ENCODE measurements at places on chromosomes 7 and 10. TPM values are rescaled to one million over a fixed set of nuclear protein-coding genes. Genes with fewer than 3 reads are reported as not detected.
A peak's percentile ranks its signal among the peaks of the same experiment; 100 is the strongest.

GRCh38 chr10:124380256-124380995 lies 38.3 kb downstream of the OAT start:
- no peaks in the 10 kb centered on the region for H3K27me3 ChIP-seq
- H3K4me1 ChIP-seq, result peaks cover 18% of the 10 kb centered on the region
- no peak overlapping the region for H3K27ac ChIP-seq
- H3K4me3 ChIP-seq, result no peak overlapping the region

GRCh38 chr7:118184565-118184940 lies 589 bp downstream of the LSM8 start:
- peak overlapping the region; percentile 69 for H3K27ac ChIP-seq
- H3K27me3 ChIP-seq, result no peaks in the 10 kb centered on the region
- H3K36me3 ChIP-seq, result peaks cover 17% of the 10 kb centered on the region
- peaks cover 15% of the 10 kb centered on the region for H3K4me1 ChIP-seq
- peak overlapping the region; percentile 70 for H3K4me3 ChIP-seq

GRCh38 chr10:131213741-131214505 lies 97.6 kb downstream of the TCERG1L start:
- H3K4me1 ChIP-seq, result no peaks in the 10 kb centered on the region
- no peaks in the 10 kb centered on the region for H3K27me3 ChIP-seq
- H3K36me3 ChIP-seq, result no peaks in the 10 kb centered on the region
- DNase-seq, result no peak
- no peak overlapping the region for H3K27ac ChIP-seq

- DNase-seq, result no peak
- H3K36me3 ChIP-seq, result no peaks in the 10 kb centered on the region
- H3K27me3 ChIP-seq, result no peaks in the 10 kb centered on the region
- H3K27ac ChIP-seq, result peak overlapping the region; percentile 78
- peaks cover 27% of the 10 kb centered on the region for H3K4me1 ChIP-seq
- H3K4me3 ChIP-seq, result peak overlapping the region; percentile 49
Measured at GRCh38 chr10:32962521-32962920, 4.5 kb upstream of the ITGB1 start.

DNA sequence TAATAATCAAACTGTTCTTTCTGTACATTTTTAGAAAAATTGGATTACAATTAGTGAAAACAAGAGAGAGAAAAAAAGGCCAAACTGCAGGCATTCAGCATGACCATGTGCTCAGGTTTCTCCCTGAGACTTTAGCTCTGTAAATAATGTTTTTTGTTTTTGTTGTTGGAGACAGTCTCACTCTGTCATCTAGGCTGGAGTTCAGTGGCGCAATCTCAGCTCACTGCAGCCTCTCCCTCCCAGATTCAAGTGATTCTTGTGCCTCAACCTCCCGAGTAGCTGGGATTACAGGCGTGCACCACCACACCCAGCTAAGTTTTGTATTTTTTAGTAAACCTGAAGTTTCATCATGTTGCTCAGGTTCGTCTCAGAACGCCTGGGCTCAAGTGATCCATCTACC lies 23.0 kb downstream of the BZW2 start:
- peak overlapping the region; percentile 56 for H3K27ac ChIP-seq
- peaks cover 20% of the 10 kb centered on the region for H3K36me3 ChIP-seq
- no peaks in the 10 kb centered on the region for H3K27me3 ChIP-seq
- no peak overlapping the region for H3K4me3 ChIP-seq

- H3K4me3 ChIP-seq, result no peak overlapping the region
- no peaks in the 10 kb centered on the region for H3K36me3 ChIP-seq
- H3K4me1 ChIP-seq, result peaks cover 34% of the 10 kb centered on the region
- DNase-seq, result no peak
Measured at GRCh38 chr10:79438021-79438698, 7.3 kb downstream of the ZCCHC24 start.

DNA sequence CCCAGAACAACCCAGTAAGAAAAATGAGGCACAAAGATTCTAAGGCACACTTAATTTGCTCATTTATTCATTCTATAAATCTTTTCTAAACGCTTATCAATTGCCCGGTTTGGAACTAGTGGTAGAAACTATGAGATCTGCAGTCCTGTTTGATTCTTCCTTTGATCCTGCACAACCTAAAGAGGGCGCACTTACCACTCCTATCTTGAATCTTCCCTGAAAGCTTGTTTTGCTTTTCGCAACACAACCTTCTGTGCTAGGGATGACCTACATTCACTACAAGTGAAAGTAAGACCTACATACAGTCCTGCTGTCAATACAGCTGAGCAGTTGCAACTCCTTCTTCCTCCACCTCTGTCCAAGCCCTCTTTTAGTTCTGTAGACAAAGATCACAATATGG lies 12.6 kb upstream of the ARL4A start:
- H3K36me3 ChIP-seq, result no peaks in the 10 kb centered on the region
- H3K27me3 ChIP-seq, result no peaks in the 10 kb centered on the region
- H3K4me1 ChIP-seq, result peaks cover 5% of the 10 kb centered on the region

DNA sequence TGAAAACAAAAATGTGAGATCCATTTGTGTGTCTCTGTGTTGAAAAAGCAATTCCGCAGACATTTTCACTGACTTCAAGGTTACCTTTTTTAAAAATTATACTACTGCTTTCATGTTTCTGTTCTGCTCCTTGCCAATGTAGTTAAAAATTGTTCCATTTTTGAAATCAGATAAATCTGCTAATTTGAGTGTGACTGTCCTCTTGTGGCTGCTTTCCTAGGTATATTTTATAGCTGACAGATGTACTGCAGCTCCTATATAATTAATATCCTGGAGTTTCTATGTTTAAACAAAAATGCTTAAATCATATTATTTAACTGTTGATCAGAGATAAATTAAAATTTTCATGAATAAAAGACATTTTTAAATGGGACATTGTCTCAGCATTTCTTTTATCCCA lies 177.6 kb upstream of the LRRTM3 start:
- no peaks in the 10 kb centered on the region for H3K36me3 ChIP-seq
- H3K4me1 ChIP-seq, result 0 out of 2 replicates have a peak, but pooled peaks cover 2% of the 10 kb centered on the region
- H3K27me3 ChIP-seq, result no peaks in the 10 kb centered on the region
- H3K27ac ChIP-seq, result no peak overlapping the region
- no peak overlapping the region for H3K4me3 ChIP-seq
- DNase-seq, result no peak

DNA sequence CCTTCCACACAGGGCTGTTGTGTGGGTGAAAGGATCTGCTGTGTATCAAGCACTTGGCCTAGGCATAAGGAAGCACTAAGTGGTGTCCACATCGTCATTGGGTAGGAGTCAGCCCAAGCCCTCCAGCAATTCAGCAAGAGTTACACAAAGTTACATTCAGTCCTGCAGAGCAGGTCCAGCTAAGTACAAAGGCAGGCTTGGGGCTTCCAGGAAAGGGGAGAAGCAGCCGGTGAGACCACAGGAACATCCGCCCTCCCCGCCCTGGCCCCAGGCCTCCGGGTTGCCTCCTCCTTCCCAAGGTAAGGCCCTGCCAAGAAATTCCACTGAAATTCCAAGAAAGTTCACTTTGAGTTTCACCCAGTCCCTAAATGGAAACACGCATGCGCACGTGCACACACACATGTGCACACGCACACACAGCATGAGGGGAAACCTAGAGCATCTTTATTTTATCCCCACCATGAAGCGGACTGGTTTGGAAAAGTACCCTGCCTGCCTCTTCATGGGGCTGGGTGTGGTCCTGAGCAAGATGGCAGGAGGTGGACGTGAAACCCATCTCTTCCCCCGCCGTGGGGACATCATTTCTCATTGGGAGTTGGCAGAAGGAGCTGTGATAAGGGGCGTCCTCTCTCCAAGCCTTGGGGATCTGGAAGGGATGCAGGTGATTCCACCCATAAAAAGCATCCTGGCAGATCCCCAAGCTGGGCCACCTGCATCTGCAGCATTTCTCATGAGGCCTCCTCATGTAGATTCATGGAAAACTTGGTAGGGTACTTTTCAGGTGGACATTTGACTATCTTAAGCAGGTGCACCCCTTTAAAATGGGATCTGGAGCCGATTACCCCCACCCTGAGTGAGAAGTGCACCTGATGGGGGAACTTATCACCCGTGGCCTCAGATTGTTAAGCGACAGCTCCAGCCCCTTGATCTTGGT lies 69.1 kb upstream of the NANOS1 start:
- no peak overlapping the region for H3K27ac ChIP-seq
- no peak overlapping the region for H3K4me3 ChIP-seq
- DNase-seq, result no peak

DNA sequence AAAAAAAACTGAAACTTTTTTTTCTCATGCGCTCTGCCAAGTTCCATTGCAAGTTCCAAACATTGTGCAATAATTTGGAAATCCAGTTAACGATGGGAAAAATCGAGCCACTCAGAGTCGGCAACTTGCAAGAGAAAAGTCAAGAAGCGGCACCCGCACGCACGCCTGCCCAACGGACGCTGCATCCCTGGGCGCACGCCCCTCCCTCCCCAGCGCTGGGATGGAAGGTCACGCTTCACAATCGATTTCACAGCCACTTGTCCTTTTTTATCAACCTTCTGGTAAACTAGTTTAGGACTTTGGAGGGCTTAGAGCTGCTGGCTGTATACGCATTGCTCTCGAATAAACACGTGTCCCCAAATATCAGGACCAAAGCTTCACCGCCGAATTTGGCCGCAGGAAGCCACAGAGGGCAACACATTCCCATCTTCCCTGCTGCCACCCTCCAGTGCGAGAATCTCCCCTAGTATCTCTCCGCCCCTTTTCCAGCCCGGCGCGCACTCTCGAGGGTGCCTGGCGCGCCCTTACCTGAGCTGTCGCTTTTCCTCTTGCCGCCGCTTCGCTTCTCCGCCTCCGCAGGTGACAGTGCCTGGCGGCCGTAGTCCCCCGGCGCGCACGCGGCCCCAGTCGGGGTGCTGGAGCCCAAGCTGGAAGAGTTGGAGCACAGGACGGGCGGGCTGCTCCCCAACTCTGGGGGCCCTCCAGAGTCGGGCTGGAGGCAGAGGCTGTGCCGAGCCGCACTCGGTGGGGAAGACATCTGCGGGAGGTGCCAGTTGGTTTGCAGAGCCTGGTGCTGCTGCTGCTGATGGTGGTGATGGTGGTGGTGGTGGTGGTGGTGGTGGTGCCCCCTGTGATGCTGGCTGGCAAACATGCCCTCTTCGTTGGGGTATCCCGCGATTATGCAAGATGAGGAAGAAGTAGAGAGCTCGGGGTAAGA lies 857 bp downstream of the MEOX2 start:
- no peaks in the 10 kb centered on the region for H3K27me3 ChIP-seq
- no peaks in the 10 kb centered on the region for H3K4me1 ChIP-seq
- no peak overlapping the region for H3K27ac ChIP-seq
- DNase-seq, result no peak
- H3K4me3 ChIP-seq, result no peak overlapping the region
- no peaks in the 10 kb centered on the region for H3K36me3 ChIP-seq

GRCh38 chr7:8065356-8065813 lies 96.8 kb downstream of the GLCCI1 start:
- H3K4me1 ChIP-seq, result no peaks in the 10 kb centered on the region
- no peaks in the 10 kb centered on the region for H3K27me3 ChIP-seq
- DNase-seq, result no peak
- H3K27ac ChIP-seq, result no peak overlapping the region
- no peak overlapping the region for H3K4me3 ChIP-seq
- no peaks in the 10 kb centered on the region for H3K36me3 ChIP-seq

DNA sequence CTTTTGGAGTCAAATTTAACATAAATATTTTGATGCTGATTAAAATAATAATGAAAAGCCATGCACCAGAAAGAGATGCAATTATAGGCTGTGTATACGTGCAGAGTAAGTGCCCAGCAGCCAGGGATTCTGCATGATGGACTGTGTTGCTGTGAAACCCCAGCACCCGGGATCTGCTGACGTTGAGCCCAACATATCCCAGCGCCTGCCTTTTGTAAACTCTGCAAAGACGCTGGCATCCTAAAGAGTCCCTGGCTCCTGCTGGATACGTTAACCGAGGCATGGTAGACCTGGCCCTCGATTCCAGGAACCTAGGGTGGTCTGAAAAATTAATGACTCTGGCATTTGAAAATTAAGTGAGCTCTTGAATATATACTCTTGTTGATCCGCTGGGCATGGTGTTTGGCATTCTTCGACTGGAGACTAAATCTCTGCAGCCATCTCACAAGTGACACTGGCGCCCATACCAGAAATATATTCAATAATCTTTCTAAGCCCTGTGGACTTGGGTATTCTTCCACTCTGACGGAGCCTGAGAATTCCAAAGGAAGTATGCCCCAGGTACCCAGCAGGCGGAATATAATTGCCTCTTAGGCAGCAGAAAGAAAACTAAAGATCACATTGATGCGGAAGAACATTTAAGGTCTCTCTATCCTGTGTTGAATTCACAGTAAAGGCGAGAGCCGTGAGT lies 191.2 kb upstream of the SH2B2 start:
- H3K36me3 ChIP-seq, result no peaks in the 10 kb centered on the region
- no peak for DNase-seq
- H3K27me3 ChIP-seq, result no peaks in the 10 kb centered on the region
- peaks cover 84% of the 10 kb centered on the region for H3K4me1 ChIP-seq
- no peak overlapping the region for H3K4me3 ChIP-seq

DNA sequence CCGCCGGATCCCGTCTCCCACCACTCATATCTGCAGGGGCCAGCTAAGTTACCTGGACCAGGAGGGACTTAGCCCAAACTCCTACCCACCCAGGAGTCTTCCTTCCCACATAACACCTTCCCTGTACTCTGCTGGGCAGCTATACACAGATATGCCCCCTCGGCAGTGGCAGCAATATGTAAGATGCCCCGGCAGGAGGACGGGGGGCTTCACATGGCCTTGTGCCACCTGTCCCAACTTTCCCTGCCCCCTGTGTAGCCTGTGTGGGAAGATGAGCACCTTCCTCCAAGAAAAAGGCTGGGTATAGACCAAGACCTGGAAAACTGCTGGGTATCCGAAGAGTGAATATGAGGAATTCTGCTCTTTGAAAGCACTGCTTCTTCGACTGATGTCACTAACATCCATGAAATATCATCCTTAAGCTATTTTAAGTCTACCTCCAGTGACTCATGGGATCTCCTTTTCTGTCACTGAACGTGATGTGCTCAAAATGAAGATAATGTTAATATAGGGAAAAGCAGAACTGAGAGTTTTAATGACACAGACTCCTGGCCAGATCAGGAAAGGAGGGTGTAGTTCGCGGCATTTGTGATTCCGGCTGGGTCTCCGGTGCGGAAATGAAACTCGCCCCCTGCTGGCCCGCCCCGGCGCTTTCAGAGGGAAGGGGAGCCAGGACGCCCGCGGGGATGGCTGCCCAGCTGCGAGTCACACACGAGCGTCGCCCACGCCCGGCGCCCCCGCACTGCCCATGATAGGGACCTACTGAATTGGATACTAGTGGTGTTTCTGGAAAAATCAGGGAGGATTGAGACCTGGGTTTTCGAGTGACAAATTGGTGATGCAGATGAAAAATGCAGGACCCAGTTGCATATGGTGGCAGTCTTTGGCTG lies 256.9 kb upstream of the NFE2L3 start:
- H3K4me3 ChIP-seq, result peak overlapping the region; percentile 18
- H3K36me3 ChIP-seq, result no peaks in the 10 kb centered on the region
- H3K4me1 ChIP-seq, result peaks cover 28% of the 10 kb centered on the region

GRCh38 chr10:58691528-58691927 lies 178.9 kb downstream of the BICC1 start:
- no peak overlapping the region for H3K4me3 ChIP-seq
- DNase-seq, result no peak
- H3K27ac ChIP-seq, result no peak overlapping the region
- H3K27me3 ChIP-seq, result no peaks in the 10 kb centered on the region
- H3K4me1 ChIP-seq, result no peaks in the 10 kb centered on the region
- no peaks in the 10 kb centered on the region for H3K36me3 ChIP-seq

Gene MYL7
- not detected for total RNA-seq

Gene MMD2
- not detected for total RNA-seq

Gene CPA2
- 1.5 TPM for total RNA-seq

Gene FAM200A
- 4.7 TPM for total RNA-seq

Gene FAM149B1
- total RNA-seq, result 17.5 TPM

Gene CYP3A5
- total RNA-seq, result 1.5 TPM

Gene ZMIZ1
- total RNA-seq, result 28.4 TPM
